ENCODE measurements at places on chromosomes 3 and 15. TPM values are rescaled to one million over a fixed set of nuclear protein-coding genes. Genes with fewer than 3 reads are reported as not detected.

SERPINI2 gene
- polyA plus RNA-seq: not detected

GRCh38 chr15:21267671-21268395 lies 172.5 kb downstream of the POTEB3 start:
- no peak for DNase-seq

- no peak for DNase-seq
Observed at GRCh38 chr3:172150268-172150667, 110.9 kb downstream of the FNDC3B start.

DNA sequence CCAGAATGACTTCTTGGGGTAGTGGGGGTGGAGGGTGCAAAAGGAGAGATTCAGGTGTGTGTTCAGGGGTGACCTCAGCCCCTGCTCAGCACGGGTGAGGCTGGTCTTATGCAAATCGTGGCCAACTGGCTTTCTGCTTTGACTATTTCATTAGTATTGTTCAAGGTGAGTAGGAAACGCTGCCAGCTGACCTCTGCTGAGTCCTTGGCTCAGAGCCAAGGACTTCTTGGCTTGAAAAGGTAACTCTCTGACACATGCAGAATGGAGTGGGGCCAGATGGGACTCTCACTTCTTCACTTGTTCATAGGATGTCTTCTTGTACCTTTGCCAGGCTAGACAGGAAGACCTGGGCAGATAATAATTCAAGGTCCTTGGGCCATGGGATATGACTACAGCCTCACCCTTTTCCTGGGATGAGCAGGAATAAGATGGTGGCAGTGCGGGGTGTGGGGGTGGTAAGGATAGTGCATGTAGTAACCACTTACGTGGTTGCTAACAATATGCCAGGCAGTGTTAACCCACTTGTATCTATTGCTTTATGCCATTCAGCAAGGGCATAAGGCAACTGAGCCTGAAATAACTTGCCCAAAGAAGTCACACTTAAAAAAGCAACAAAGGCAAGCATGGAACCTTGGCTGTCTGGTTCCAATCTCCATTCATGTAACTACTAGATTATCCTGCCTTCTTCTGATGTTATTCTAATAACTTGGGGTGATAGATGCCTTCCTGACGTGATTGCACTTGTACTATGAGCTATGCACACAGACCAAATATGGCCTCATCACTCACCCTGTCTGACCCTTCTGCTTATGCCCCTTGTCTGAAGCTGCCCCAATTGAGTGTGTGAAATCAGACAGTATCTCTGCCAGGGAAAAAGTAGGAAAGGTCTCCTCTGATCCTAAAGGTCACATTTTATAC lies 193.1 kb downstream of the NR1D2 start:
- peak; percentile 25 for DNase-seq

GRCh38 chr15:57356178-57356577 lies 20.1 kb upstream of the CGNL1 start:
- DNase-seq: no peak
